Activated T-cell treated with anti-CD3 and anti-CD28 coated beads, Interleukin-2, amount 50 U/mL, for 1 hour (primary cell): ENCODE measurements at places on chromosomes 2 and 18.

GRCh38 chr2:173119069-173119807, 43.6 kb downstream of the MAP3K20 start:
- DNase-seq, result no peak

DNA sequence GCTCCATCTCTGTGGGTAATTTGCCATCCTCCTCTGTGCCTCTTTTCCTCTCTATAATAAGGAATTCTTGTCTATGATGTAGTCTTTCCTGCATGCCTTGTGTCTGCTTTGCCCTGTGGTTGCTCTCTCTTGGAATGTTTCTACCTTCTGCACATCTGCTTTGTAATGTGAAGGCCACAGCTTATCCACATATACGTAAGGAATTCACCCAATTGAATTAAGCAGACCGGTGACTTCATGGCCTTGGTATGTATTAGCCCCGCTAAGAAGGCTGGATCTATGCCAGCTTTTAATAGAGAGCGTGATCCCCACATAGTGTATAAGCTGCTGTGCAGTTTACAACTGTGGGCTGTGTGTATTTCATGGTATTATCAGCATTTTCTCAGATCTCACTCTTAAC, 274.7 kb downstream of the RNF144A start:
- no peak for DNase-seq

DNA sequence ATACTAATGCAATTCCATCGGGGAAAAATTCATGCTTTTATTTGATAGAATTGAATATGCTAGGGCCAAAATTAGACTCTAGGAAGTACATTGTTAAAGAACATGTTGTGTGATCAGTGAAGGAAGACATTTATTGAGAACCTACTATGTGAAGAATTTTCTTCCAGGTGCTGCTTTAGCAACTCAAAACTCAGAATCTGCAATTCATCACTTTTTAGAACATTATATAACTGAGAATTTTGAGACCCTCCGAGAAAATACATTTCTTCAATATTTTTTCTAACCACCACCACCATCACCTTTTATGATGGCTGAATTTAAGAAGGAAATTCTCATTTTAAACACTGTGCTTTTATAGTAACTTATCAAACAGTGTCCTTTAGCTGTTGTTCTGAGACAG, 315.2 kb downstream of the FIGN start:
- no peak for DNase-seq

- no peak for DNase-seq
These were observed 4.5 kb downstream of the NOL4 start for GRCh38 chr18:34220081-34220815.

GRCh38 chr18:11179959-11180519, 30.7 kb upstream of the PIEZO2 start:
- DNase-seq, result no peak

DNA sequence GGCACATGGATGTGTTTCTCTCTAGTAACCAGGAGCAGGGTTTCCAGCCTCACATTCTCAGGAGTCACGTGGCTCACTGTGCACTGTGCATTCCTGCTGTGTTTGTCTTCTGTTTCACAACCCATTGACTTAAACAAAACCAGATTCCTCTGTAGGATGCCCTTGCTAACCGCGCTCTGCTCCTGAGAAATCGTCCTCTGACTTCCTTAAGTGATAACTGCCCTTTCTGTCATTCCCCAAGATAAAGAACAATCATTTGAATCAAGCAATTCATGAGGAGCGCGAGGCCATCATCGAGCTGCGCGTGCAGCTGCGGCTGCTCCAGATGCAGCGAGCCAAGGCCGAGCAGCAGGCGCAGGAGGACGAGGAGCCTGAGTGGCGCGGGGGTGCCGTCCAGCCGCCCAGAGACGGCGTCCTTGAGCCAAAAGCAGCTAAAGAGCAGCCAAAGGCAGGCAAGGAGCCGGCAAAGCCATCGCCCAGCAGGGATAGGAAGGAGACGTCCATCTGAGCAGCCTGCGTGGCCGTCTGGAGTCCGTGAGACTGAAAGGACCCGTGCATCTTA, 60.2 kb downstream of the RALBP1 start:
- no peak for DNase-seq

- no peak for DNase-seq
These were observed 3.7 kb downstream of the ATG16L1 start for GRCh38 chr2:233255151-233255550.

GRCh38 chr2:182616471-182617393, 99.3 kb upstream of the DNAJC10 start:
- DNase-seq, result no peak

GRCh38 chr2:195608768-195609454, 48.1 kb upstream of the SLC39A10 start:
- DNase-seq, result no peak

GRCh38 chr2:233706720-233707119, 6.0 kb upstream of the UGT1A5 start:
- no peak for DNase-seq

GRCh38 chr18:22999647-23000046, 66.5 kb downstream of the RBBP8 start:
- no peak for DNase-seq

DNA sequence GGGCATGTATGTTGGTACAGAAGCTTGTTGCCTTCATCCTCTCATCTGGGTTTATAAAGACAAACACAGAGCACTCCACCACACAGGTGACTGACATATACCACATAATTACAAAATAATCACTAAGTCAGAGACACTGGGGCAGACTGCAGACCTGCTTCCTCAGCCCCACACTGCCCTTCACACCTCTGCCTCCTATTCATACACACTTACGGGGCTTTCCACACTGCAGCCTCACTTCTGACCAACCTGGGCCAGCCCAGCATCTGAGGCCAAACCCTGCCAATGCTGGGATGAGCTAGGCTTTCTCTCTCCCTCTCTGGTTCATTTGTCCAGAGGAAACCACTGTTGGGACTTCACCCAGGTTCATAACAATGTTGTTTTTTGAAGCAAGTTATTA, 4.5 kb downstream of the EMX1 start:
- no peak for DNase-seq

DNA sequence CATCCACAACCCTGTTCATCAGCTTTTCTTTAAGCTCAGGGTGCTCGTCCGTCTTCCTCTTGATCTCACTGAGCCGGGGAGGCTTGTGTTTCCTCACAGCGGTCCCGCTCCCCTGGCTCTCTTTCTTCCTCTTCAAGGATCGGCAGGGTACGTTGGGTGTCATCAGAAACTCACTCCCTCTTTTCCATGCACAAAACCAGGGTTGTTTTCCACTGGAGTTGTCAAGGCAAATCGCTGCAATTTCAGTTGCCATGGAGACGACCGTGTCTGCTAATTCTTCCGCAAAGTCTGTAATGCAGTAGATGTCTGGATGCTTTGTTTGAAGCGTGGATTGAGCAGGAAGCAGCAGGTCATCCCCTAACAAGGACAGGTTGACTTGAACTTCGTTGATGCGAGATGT, 146.4 kb downstream of the DAW1 start:
- DNase-seq, result no peak
